ENCODE measurements at places on chromosomes 1 and 21.
A peak's percentile ranks its signal among the peaks of the same experiment; 100 is the strongest.

DNA sequence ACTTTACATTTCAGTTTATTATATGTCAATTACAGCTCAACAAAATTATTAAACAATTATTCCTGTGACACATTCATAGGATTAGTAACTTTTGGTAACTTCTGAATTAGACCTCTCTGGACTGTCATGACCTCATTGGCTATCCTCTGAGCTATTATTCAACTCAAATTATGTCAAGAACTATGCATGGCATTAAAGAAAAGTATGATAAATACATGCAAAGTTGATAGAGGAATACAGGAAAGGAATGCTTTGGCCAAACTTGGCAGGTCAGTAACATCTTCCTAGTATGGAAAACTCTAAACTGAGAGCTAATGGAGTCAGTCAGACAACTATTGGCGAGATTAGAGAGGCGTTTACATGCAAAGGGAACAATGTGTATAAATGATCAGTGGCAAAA, 158.4 kb downstream of the DUSP10 start:
- no peak for DNase-seq

- DNase-seq = no peak
Measured at GRCh38 chr1:12177999-12178441, 11.2 kb downstream of the TNFRSF1B start.

- DNase-seq = no peak
Measured at GRCh38 chr1:180603223-180603849, 28.5 kb upstream of the XPR1 start.

DNA sequence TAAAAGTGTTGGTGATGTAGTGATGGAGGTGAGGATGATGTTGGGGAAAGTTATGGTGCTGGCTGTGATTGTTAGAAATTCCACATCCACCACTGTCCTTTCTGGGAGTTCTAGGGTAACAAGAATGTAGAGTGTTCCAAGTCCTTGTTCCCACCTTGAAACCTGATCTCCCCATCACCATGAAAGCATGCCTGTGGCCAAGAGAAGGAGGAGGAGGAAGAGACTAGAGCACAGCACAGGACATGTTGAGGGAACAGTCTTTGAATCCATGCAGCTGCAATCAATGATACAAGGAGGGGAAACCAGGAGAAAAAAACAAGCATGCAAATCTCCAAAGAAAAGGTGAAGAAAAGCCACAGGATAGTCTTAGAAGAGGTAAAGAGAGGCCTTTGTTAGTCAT, 45.9 kb upstream of the ARTN start:
- no peak for DNase-seq

- DNase-seq = no peak
Measured at GRCh38 chr1:226761322-226761721, 22.2 kb upstream of the ITPKB start.

GRCh38 chr1:5164158-5164557, 509.7 kb downstream of the AJAP1 start:
- no peak for DNase-seq

DNA sequence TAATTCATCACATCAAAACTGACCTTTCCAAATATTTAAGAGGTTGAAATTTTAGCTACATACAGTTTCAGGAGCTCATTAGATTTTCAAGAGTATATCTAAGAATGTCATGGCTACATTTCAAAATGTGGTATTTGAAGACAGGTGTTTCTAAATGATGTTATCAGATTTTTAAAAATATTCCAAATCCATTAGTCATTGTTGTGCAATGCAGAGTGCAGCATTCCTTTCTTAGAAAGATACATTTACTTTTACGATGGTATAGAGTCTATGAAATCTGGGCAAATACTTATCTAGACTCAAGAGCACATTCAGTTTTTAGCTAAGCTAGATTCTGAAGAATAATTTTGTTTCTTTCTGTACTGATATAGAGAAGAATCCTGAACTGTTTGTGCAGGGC, 230.3 kb downstream of the CHRM3 start:
- no peak for DNase-seq

DNA sequence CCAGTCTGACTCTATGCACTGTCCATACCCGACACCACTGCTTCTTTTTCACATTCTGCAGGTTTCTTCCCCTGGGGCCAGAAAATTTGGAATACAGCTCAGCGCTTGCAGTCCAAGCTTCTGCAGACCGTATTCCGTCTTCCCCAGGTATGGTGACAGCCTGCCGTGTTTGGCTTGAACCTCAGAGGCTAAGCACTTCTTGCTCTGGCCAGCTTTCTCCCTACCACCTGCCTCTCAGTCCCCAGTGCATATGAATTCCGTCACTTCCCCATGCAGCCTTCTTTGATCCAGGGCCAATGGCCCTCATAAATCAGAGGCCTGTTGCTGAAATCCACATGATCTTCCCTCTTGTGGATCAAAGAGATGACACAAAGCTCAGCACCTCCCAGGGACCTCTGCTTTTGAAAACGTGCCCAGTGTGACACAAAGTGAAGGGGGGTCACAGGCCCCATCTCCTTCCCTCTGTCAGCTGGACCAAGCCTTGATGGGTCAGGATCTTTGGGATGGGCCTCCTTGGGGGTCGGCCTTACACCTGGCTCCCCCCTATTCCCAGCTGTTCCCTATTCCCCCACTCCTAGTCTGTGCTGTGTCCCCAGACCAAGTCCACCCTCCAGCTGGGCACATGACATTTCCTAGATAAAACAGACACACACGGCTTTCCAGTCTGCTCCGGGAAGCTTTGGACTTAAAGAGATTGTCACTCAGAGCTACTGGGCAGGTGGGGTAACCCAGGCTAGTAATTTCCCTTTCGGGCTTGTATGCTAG, 66.6 kb downstream of the HMGB4 start:
- DNase-seq = no peak

DNA sequence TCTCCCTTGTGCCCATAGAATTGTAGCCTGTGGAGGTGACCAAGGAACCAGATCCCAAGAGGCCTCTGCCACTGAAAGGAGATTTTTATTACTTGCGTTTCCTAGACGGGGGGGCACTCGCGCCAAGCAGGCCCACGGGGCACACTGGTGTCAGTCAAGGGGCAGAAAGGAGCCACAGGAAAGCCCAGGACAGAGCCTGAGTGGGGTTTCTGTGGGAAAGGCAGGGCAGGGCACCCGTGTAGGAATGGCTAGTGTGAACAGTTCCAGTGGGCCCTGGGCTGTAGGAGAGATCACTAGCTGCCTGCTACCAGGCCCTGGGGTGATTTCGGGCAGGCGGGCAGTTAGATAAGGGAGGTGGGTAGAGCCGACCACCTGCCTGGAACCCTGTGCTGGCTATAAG, 70.8 kb downstream of the ADARB1 start:
- no peak for DNase-seq

GRCh38 chr1:68363339-68363738, 86.4 kb downstream of the RPE65 start:
- DNase-seq = no peak

- DNase-seq = no peak
Measured at GRCh38 chr1:59516881-59517280, 220.0 kb downstream of the FGGY start.

DNA sequence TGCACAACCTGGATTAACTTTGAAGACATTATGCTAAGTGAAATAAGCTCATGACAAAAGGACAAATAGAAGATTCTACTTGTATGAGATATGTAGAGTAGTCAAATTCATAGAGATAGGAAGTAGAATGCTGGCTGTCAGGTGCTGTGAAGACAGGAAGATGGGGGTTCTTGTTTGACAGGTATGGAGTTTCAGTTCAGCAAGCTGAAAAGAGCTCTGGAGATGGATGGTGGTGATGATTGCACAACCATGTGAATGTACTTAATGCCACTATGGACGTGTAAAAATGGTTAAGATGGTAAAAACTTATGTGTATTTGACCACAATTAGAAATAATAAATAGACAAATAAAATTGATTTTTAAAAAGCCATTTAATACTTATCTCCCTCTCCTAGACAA, 169.8 kb upstream of the DUSP10 start:
- peak; percentile 49 for DNase-seq

DNA sequence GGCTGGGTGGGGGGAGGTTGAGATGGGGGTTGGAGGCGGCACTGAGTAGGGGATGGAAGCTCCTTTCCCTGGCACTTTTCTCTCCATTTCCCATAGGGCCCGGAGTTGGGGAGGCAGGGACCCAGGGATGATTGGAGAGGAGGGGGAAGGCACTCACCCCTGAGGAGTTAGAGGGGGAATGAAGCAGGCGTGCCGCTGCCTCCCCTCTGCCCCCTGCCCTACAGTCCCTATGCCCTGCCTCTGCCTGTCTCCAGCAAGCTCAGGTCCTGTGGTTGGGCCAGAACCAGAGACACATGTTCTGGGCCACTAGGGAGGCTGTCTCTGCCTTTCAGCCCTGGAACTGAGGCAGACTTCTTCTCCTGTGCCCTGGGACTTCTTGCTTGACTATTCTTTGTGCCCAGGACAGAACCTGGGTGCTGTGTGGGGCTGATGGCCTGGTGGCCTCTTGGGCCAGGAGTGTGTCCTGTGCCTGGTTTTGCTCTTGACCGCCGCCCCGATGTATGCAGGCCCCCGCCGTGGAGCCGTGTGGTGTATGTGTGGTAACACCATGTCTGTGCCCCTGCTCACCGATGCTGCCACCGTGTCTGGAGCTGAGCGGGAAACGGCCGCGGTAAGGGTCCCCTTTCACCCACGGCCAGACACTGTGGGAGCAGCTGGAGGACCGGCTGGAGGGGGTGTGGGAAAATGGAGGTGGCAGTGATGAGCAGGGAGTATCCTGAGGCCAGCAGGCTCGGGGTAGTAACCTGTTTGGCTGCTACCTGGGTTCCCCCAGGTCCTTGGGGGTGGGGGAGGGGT, 1.4 kb downstream of the LYPLA2 start:
- no peak for DNase-seq

- DNase-seq = no peak
Measured at GRCh38 chr1:63877021-63877767, 103.4 kb downstream of the ROR1 start.

GRCh38 chr1:210662291-210663050, 333.8 kb downstream of the HHAT start:
- no peak for DNase-seq

DNA sequence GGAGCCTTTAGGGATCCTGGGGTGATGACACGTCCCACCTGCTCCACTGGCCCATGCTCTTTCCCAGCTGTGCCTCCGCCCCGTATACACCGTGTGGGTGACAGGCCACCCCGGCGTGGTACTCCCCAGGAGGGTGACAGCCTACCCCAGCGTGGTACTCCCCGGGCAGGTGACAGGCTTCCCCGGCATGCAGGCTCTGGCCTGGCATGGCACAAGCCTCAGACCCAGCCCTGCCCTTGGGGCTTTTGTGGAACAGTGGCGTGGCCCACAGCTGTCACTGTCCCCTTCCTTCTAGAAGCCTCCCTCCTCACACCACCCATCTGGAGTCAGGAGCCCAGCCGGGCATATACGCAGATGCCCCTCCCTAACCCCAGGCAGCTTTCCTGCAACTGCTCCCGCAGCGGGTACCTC, 4.7 kb upstream of the PFKL start:
- no peak for DNase-seq

DNA sequence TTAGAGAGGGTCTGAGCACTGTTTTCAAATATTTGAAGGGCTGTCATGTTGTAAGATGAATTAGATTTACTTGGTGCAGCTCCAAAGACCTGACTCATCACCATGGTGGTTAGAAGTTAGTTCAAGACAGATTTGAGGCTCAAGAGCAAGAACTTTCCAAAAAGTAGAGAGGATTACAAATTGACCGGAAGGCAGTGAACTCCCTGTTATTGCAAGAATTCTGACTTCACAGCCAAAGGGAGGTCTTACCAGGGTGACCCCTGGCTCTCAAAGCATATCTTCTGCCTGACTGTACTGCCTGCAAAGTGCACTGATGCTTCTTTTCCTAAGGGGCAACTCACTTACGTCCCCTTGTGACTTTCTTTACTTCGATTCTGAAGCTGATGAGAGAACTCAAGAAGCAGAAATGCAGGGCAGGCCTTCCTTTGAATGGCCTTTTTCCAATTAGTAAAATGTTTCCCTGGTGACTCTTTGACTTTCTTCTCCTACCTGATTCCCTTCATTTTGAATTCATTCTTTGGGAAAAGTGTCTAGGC, 86.4 kb downstream of the NAV1 start:
- DNase-seq = no peak

DNA sequence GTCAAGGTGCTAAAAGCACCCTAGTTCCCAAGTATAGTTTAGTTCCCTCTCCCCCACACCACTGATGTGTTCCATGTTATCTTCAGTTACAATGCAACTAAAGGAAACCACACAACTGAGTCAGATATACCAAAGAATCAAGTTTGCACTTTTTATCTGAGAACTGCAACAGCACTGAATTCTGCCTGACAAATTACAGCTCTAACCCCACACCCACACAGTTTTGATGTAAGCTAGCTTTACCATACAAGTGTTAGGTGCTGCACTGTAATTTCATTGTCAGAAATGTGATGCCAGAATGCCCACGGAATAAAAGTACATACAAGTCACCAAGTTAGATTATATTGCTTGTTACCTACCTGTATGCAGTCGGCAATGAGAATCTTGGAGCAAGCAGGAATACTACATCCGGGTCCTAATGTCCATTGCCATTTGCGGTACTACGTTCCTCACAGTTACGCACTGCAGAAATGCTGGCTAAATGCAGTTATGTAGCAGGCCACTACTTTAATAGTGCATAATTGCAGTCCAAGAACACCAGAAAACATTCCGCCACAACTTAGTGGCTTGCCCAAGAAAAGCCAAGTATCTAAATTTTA, 12.1 kb downstream of the SFPQ start:
- DNase-seq = no peak

GRCh38 chr1:159935719-159936272, 9.6 kb downstream of the IGSF9 start:
- DNase-seq = no peak

GRCh38 chr21:27171707-27172106, 204.8 kb upstream of the ADAMTS5 start:
- no peak for DNase-seq

DNA sequence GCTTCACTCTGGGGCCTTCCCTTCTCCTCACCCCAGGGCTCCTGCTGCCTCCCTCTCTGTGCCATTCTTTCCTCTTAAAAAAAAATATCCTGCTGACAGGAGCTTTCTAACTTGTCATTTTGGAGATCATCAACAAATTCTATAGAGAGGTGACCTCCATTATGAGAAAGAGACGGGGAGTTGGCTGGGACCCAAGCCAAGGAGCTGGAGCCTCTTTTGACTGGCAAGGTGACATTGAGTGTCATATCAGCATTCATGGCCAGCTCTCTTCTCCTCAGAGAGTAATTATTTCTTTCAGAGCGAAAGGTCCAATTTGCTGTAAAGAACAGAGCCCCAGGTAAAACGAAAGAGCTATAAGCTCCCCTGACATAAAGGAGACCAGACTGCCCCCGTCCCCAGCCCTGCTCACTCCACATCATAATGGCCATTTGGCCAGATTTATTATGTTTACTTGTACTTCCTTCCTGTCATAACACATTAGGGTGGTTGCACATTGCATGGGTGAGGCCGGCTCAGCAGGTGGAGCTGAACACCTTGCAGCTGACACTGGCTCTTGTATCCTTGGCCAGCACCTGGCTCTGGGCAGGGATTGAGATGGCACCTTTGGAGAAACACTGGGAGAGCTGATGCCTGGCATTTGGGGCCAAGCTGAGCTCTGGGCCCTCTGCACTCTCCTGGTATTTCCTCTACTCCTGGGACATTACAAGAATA, 404.0 kb upstream of the VAMP3 start:
- no peak for DNase-seq

GRCh38 chr1:54861070-54861761, 25.8 kb downstream of the DHCR24 start:
- no peak for DNase-seq

- no peak for DNase-seq
Measured at GRCh38 chr21:43966946-43967512, 45.1 kb upstream of the TRAPPC10 start.
